ENCODE measurements at places on chromosomes 3 and 15.

DNA sequence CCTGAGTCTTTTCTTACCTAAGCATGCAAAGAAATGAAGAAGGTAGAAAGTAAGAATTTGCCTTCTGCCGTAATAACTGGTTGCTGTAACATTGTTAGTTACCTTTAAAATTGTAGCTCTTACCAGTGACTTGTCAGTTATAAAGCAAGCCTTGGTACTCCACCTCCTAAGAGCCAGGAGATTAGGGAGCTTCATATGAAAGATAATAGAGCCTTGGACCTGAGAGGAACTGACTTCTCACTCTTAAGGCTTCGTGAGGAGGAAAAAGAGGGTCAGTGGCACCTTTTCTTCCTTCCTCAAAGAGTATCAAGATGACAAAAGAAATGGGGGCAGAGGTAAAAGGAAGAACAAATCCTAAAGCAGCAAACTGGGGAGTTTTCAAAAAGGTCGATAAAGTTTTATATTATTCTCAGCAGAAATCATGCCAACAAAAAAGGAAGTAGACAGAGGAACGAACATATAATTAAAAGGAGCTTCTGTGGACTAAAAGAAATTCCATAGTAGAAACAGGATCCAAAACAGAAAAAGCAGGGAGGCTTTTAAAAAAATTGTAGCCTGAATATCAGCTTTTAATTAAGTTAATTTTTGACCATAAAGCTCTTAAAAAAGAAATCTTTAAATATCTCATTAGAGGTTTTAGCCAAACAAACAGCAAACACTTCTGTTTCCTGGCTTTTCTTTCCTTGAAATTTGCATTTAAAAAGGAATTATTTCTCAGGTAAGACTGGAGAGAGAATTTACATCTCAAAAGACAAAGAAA is 847.1 kb upstream of the ALCAM start:
- no peak for DNase-seq

GRCh38 chr3:171283848-171284222 is 176.4 kb downstream of the TNIK start:
- DNase-seq, result no peak

DNA sequence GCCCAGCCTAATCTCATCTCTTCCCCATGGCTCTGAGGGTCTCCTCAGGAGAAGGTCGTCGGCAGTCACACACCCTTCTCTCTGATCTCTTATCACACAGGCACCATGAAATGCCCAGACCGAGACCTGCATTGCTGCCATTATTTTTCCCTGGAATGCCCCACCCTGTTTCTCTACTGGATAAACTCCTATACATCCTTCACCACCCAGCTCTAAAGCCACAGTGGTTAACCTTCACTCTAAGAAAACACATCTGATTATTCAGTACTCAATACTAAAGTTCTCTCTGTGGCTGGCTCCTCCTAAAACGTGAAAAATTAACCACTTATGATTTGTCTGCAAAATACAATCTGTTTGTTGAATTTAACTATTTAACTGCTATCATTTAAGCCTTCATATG is 43.3 kb downstream of the RORA start:
- no peak for DNase-seq

DNA sequence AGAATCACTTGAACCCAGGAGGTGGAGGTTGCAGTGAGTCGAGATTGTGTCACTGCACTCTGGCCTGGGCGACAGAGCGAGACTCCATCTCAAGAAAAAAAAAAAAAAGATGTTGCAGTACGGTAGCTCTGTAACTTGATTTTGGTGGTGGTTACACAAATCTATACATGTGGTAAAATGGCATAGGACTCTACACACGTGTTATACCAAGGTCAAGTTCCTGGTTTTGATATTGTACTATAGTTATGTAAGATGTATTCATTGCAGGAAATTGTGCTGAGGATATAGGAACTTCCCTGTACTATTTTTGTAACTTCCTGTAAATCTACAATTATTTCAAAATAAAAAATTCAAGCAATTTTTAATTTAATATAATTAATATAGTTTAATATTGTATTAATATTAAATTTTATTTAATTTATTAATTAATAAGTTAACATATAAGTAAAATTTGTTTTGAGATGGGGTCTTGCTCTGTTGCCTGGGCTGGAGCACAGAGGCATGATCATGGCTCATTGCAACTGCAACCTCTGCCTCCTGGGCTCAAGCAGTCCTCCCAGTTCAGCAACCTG is 9.9 kb downstream of the MYD88 start:
- DNase-seq, result peak; percentile 81

DNA sequence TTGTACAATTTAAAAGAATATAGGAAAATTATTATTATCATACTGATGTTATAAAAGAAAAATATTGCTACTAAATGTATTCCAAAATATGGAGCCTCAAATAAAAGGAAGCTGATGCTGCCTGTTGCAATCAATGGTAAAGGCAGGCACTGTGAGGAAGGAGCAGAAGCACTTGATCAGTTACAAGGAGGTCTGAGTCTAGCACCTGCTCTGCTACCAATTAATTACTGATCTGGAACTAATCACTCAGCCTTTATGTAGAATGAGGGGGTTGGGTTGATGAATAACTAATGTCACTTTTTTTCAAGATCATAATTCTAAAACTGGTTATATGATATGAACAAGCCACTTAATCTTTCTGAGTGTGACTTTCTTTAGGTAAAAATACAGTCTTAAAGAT is 5.5 kb downstream of the ADGRG7 start:
- DNase-seq, result no peak

DNA sequence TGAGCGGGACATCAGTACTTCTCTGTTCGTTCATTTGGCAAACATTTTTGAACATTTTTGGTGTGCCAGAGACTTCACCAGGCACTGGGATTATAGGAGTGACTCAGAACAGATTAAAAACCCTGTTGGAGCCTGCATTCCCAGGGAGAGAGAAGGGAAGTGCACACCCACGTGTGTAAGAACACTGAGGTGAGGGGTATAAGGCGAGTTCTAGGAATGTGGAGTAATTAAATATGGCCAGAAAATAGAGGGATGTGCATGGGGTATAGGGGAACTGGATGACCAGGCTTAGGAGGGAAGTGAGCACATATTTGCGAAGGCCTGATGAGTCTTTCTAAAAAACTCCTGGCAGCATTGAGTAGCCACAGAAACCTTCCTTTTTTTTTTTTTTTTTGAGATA is 401.2 kb upstream of the C2CD4B start:
- no peak for DNase-seq

DNA sequence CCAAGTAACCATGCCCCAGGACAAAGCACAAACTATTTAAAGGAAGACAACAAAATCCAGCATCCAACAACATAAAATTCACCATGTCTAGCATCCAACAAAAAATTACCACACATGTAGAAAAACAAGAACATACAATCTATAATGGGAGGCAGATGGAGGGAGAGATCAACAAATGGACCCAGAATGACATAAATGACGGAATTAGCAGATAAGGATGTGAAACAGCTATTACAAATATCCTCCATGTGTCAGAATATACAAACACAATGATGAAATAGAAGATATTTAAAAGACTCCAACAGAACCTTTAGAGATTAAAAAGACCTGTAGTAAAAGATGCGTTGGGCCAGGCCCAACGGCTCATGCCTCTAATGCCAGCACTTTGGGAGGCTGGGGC is 10.8 kb downstream of the LYSMD4 start:
- DNase-seq, result no peak

- no peak for DNase-seq
Measured at GRCh38 chr3:62367763-62368195, 5.6 kb downstream of the FEZF2 start.

DNA sequence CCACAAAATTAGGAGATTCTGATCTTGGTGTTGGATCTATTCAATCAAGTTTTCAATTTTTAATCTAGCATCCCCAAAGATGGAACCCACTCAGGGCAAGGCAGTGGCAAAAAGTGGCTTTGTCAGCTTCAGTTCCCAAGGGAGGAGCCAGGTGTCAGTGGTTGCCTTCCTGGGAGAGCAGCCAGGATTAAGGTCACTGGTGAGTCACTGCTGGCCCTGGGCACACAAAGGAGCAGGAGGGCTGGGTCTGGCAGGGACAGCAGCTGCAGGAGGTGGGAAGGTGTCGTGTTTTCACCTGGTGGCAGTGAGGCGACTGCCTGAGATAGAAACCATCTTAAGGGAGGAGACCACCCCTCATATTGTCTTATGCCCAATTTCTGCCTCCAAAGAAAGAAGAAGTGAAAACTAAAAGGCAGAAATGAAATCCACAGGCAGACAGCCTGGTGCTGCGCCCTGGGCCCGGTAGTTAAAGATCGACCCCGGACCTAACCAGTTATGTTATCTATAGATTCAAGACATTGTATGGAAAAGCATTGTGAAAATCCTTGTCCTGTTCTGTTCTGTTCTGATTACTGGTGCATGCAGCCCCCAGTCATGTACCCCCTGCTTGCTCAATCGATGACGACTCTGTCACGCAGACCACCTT is 5.9 kb upstream of the KLHL25 start:
- no peak for DNase-seq

GRCh38 chr3:32603064-32603463 is 32.4 kb upstream of the DYNC1LI1 start:
- DNase-seq, result no peak

DNA sequence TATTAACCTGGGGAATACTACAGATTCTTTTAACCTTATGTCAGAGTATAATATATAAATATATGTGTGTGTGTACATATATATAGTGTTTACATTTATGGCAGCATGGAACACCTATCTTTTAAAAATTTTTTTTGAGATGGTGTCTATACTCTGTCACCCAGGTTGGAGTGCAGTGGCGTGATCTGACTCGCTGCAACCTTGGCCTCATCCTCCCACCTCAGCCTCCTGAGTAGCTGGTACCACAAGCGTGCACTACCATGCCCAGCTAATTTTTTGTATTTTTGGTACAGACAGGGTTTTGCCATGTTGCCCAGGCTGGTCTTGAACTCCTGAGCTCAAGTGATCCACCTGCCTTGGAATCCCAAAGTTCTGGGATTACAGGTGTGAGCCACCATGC is 18.5 kb upstream of the ERICH6 start:
- no peak for DNase-seq

GRCh38 chr3:95184038-95184437 is 1121.2 kb downstream of the NSUN3 start:
- no peak for DNase-seq

- DNase-seq, result no peak
Measured at GRCh38 chr15:38714309-38715072, 149.9 kb upstream of the RASGRP1 start.

GRCh38 chr3:45109771-45110508 is 36.2 kb downstream of the CDCP1 start:
- peak; percentile 66 for DNase-seq

DNA sequence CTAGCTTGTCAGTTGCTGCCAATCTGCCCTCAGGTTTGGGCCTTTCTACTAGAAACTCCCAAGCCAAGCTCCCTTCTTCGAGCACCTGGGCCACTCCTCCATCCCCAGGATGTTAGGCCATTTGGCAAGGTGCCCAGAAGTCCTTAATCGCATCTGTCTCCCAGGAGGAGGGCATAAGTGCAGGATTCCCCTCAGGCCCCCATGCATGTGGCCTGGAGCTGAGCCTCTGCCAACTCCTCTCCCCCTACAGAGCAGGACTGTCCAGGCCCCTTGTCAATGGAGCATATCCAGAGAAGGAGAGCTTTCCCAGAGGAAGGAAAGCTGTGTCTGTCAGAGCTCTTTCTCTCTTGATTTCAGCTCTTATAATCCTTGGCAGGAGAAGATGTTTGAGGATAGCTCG is 182.6 kb upstream of the ROPN1 start:
- DNase-seq, result no peak

- DNase-seq, result no peak
Measured at GRCh38 chr15:67509918-67510317, 11.0 kb upstream of the C15orf61 start.

DNA sequence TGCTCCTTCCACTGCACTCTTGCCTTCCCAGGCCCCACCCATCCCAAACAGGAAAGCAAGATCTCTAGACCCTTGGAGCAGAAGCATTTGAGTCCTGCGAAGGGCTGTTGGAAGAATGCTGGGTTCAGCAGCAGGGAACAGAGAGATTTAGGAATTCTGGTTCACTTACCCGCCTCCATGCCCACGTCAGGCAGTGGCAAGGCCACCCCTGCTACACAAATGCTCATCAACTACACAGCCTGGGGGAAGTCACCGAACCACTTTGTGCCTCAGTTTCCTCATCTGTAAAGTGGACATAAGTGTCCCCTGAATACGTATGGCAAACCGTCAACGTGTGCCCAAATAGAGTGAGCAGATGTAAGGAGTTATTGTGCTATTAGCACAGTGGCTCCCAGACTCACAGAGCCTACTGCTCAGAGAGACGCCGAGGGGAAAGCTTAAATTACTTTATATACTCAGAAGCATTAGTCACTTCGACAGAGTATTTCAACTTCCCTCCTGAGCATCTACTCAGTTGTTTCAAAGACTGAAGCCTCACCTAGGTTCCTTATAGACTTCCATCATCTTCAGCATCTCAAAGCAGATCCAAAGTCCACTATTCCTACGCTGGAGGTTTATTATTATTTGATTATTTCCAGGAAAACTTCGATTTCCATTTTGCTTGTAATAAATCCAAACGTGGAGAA is 905 bp downstream of the HOMER2 start:
- peak; percentile 48 for DNase-seq

DNA sequence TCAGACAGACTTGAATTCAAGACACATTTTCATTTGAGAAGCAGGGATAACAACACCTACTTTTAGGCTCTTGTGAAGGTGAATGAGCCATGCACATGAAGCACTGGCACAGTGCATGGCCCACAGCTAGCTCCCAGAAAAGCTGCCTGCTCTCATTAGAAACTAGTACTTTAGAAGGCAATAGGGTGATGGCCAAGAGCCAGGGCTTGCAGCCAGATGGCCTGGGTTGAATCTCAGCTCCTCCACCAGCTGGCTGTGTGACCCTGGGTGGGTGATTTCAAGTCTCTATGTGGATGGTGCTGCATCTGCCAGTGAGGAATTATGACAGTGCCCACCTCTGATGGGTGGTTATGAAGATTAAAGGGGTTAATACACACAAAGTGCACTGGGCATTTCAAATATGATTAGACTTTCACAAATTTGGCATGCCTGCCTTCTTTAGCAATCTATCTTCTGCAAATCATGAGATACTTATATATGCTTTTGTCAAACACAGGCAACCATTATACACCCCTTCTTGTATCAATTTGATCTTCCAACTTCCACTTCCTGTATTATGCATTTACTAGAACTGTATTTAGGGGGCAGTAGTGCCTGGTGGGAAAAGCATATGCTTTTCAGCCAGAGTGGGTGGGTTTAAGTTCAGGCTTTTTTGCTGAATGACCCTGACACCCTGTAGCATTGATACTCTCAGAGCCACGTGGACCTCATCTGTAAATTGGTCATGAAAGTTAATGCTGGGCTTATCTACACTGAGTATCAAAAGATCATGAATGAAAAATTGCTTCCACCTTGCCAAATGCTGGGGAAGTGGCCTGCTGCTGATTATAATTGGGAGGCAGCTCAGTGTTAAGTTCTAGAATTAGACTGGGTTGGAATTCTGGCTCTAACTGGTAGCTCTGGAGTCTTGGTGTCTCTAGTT is 34.7 kb upstream of the RBP1 start:
- no peak for DNase-seq

GRCh38 chr3:194147679-194148078 is 11.7 kb downstream of the HES1 start:
- no peak for DNase-seq

DNA sequence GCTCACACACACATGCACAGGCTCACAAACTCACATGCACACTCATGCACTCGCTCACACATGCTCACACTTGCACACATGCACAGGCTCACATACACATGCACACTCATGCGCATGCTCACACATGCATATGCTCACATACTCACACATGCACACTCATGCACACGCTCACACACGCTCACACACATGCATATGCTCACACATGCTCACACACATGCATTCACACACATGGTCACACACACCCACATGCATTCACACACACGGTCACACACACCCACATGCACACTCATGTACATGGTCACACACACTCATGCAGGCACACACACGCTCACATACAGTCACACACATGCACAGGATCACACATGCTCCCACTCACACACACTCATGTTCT is 132.8 kb upstream of the SMAD3 start:
- no peak for DNase-seq
